NCI-H1417 treated with DMSO at 0.1 percent for 48 hours (cell line): ENCODE measurements at places on chromosomes 2 and 18.

DNA sequence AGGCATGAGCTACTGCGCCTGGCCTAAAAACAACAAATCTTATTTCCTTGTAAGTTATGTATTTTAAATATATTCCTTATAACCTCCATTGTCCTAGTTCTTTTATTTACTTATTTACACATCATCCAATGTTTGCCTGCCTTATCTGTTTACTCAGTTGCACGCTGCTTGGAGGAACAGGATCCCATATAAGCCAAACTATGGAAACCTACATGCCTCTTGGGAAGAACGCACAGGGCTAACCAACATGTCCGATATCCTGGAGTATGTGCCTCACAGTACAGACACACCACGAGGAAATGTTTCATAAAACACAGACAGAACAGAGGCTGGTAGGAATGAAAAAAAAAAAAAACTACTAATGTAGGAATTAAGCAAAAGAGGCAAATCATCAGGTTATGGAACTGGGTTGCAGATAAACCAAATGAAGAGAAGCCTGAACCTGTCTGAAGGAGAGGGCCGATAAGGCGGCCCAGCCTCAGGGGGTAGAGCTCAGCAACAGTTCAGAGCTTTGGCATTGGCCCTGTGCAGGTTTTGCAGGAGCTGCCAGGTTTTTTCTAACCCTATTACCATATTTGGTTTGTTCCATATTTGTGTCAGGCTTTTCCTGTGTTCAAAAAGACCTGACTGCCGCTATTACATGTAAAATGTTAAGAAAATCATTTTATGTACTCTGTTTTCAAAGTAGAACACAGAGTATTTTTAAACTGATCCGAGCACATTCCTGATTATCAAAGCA is 19.9 kb upstream of the SP3 start:
- DNase-seq: no peak

DNA sequence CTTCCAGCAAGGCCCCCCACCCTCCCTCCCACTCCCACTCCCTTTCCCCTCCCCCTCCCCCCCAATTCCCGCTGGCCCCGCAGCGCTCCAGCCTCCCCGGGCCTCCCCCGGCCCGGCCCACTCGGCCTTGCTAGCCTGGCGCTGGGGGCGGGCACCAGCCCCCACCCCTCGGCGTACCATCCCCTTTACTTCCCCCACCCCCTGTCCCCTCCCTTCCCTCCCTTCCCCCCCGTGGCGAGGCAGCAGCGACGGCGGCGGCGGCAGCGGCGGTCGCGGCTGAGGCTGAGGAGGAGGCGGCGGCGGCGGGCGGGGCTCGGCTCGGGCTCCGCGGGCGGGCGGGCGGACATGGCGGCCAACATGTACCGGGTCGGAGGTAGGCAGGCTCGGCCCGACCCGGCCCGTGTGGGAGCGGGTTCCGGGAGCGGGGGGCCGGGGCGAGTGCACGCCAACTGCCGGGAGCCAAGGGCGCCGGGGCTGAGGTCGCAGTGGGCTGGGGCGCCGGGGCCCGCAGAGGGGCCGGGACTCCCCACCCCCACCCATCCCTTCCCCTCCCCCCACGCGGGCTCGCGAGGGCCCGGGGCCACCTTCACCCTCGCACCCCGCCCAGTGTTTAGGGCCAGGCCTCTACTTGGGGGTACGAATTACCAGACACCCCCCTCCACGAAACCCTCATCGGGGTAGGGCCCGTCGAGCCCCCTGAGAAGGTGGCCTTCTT is at the start of gene MTA3:
Gene MTA3 (plus strand): TSS at position 232 of the 715 bp plus-strand sequence. CDS start 114 bp downstream, at position 346.
- DNase-seq: no peak

- DNase-seq: no peak
Observed at GRCh38 chr2:2805263-2805662, 474.2 kb upstream of the MYT1L start.

- no peak for DNase-seq
Observed at GRCh38 chr18:6947338-6948030, 170.1 kb downstream of the LAMA1 start.

DNA sequence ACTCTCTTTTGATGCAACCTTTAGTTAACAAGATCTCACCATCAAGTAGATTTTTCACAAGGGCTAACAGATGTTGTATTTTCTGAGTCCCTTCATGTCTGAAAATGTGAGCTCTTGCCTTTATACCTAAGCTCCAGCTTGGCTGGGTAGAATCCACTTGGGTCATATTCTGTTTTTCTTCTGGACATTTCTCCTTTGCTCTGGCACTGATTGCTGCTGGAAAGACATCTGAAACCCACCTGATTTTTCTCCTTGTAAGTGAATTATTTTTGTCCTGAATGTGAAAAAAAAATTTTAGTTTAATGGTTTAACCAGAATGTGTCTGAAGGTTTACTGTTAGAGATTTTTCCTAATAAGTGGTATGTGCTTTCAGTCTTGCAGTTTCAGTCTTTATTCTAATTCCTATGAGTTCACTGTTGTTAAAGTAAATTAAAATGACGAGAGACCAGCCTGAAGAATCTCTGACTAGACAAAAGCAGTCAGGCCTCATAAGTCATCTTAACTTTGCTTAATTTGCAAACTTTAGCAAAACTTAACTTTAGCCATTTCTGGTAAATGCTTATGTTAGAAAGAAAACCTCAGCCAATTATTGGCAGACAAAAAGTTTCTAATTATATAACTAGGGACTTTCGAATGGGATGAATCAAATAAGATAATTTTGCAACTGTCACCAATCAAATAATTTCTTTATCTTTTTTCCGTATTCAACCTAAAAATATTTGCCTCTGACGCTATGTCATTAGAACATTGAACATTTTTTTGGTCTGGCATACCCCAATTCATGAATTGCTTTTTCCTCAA is 70.8 kb downstream of the ACAA2 start:
- DNase-seq: no peak

GRCh38 chr2:209511637-209512036 is 87.8 kb downstream of the MAP2 start:
- no peak for DNase-seq

GRCh38 chr2:154963511-154963910 is 265.0 kb downstream of the KCNJ3 start:
- no peak for DNase-seq

GRCh38 chr2:51071191-51071590 is 39.3 kb upstream of the NRXN1 start:
- DNase-seq: no peak

DNA sequence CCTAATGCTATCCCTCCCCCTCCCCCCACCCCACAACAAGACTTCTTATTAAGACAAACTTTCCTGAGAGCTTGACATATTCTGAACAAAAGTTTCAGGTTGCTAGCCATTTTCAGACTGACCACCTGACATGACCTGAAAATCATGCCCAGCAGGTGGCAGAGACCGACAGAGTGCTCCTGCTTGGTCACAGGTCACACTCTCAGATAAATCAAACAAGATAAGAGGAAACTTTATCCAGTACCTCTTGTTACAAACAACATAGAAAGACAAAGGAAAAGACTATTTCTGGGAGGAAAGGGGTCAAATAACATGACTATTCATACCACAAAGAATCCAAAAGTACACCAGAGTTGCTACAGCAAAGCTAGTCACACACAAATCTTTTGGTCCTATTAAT is 107.4 kb downstream of the TMEM200C start:
- DNase-seq: no peak

- peak; percentile 44 for DNase-seq
Observed at GRCh38 chr2:128305555-128306080, 13.1 kb downstream of the HS6ST1 start.

DNA sequence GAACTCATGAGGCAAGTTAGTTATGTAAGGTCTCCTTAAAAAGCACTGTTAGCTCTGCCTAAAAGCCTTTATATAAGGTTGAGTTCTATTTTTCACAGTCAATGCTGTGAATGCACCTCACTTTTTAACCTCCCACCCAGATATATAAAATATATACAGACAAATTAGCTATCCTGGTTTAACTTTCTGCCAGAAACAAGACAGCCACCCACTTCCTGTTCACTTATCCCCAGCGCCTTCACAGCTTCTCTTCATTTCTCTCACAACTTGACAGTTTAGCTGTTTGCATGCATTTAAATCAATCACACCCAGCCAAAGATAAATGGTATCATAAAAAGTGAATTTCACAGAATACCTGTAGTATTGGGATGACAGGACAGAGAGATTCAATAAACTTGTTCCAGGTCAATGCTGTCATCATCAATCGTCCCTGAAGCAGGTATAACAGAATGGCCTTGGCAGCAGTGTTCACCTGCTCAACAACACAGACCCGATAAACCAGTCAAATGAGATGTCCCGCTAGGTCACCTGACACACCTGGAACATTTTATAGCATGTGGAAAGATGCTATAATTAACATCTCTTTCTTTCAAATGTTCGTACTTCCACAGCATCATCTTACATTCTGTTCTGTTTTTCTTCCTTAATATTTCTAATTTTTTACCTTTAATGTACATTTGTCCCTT is 55.7 kb downstream of the RTTN start:
- DNase-seq: no peak

DNA sequence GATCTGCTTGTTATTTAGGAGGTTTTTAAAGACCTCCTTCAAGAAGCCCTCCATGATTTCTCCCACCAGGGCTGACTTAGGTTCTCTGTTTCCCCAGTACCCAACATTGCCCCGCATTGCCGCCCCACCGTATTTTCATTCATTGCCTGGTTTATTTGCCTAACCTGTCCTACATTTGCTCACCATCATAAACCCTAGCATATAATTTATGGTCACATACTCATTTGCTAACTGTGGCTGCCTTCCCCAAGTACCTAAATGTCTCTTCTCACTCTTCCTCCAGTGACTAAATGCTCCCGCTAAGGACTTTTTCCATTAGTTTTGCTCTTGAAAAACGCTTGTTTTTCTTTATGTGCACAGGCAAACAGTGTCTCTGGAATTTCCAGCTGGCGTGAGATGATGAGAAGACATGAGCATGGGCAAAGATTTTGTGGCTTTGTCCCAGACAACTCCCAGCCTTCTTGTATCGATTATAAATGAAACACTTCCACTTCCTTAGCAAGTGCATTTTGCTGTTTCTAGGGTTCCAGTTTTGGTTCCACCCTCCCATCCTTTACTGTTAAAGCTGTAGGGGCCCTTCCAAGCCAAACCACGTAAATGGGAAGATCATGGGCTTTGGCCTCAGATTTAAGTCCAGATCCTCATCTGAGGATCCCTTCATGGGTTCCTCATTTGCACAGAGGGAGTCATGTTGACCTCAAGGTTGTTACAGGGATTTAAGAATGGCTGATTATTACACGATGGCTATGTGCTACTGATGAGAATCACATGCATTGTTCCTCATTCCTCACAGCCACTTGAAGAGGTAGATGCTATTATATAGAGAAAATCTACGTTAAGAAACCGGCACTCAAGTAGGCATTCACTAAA is 21.0 kb upstream of the ARMC9 start:
- DNase-seq: no peak

DNA sequence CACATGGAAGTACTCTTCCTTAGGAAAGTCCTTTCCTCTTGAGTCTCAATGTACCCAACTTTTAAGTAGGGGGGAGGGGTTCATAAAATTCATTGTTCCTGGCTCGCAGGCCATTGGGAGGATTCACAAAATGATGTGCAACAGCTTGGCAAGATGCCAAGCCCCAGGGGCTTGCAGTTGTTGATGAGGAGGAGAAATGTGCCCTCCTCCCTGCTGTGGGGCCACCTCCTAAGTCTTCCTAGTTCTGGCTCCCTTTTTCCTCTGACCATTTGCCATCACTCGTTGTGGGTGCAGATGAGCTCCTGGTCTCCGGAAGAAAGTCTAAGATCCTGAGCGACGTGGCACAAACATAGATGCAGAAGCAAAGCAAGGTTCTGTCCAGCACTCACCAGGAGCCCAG is 435.4 kb downstream of the EIPR1 start:
- DNase-seq: no peak

DNA sequence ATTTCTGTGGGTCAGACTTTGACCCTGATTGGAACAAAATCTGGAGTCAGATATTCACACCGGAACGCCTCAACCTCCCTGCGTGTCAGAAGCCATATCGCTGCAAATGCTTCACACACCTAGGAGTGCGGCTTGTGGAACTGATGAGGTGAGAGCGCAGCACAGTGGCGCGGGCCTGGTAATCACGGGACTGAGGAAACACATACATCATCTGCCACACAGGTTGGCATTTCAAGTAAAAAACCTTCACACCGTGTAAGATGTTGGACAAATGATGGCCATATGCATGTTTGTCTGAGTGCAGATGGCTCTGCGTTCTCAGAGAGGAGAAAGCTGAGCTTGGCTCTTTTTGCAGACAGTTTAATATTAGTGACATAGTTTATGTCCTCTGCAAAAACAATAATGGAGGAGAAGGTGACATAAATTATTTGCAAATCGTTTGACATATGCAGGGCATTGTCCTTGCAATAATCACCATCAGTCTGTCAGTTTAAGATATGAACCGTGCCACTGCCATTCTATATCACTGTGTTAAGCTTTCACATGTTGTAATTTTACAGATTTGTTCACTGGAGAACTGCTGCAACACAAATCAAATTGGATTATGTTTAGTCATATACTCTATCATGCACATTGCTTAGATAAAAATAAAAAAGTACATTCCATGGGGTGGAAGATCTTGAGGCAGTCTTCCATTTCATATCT is 101.4 kb downstream of the MTX2 start:
- DNase-seq: peak; percentile 44

- DNase-seq: no peak
Observed at GRCh38 chr2:5234563-5234962, 457.6 kb upstream of the SOX11 start.

DNA sequence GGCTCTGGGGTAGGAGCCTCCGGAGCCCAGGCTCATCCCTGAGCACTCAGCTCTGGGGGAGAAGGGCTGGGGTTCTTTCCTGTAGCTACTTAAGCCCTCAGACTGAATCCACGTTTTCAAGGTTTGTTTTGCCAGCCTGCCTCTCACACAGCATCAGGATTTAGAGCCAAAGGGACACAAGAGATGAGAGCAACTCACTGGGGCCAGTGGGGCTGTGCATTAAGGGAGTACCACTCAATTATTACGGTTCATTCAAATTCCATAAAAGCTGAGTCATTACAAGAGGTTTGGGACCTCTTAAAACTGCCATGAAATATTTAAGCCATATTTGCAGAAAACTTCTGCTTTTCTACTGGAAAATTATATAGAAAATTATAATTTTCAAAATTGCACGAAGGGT is 17.1 kb upstream of the SNED1 start:
- no peak for DNase-seq

GRCh38 chr2:47058003-47058931 is 96.8 kb downstream of the STPG4 start:
- no peak for DNase-seq

- DNase-seq: no peak
Observed at GRCh38 chr2:189648846-189649509, 12.3 kb upstream of the ASNSD1 start.

DNA sequence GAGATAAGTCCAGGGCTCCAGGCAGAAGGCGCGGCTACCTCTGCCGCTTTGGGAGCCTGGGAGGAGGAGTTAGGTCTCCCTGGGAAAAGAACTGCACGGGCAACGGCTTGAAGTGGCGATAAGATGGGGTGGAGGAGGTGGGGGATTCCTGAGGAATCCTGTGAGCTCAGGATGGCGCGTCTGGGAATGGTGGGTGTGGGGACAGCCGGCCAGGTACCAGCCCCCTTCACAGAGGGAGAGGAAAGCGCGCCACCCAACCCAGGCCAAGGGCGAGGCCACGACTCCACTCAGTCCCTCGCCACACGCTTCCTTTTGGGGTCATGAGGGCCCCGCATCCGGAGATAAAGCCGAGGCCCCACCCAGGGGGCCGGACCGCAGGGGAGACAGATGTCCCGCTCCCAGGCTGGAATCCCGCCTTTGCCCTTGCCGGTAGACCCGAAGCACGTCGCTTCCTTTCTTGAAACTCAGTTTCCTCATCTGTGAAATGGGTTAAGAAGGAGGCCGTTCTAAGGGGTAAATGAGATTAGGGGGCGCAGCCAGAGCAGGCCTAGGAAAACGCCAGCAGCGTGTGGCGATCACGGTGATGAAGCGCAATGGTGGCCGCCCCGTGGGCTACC is 1.7 kb upstream of the CTDSP1 start:
- no peak for DNase-seq
